Neural crest cell (in vitro differentiated cells): ENCODE measurements at places on chromosomes 12 and 14. TPM values are rescaled to one million over a fixed set of nuclear protein-coding genes. Genes with fewer than 3 reads are reported as not detected.

The PHC1 gene
- 108 and 111 TPM in 2 replicates for total RNA-seq

The PTPN21 gene
- total RNA-seq = 21.9 and 25.3 TPM in 2 replicates

The CELA1 gene
- total RNA-seq = not detected in 2 replicates

The RESF1 gene
- total RNA-seq = 49.2 and 51.5 TPM in 2 replicates

The RTL1 gene
- 0.09 and 0.18 TPM in 2 replicates for total RNA-seq

The KLRC2 gene
- total RNA-seq = not detected in 2 replicates

The KRT77 gene
- not detected in 2 replicates for total RNA-seq

The SERPINA5 gene
- 1.0 and 1.4 TPM in 2 replicates for total RNA-seq

The RNASE2 gene
- not detected in 2 replicates for total RNA-seq

The GZMH gene
- not detected in 2 replicates for total RNA-seq

The GRIP1 gene
- 38.4 and 40.3 TPM in 2 replicates for total RNA-seq

The REP15 gene
- 1.3 and 1.5 TPM in 2 replicates for total RNA-seq

The SLC6A13 gene
- 0.27 and 0.30 TPM in 2 replicates for total RNA-seq

The AQP5 gene
- total RNA-seq = 1.2 and 2.4 TPM in 2 replicates

The CMKLR1 gene
- total RNA-seq = 0.32 and 0.44 TPM in 2 replicates

The ABCC9 gene
- total RNA-seq = 2.8 and 3.0 TPM in 2 replicates

The MFAP5 gene
- total RNA-seq = not detected in 2 replicates

The CLEC4D gene
- not detected in 2 replicates for total RNA-seq

The BATF gene
- total RNA-seq = not detected in 2 replicates

The MGAT4C gene
- under 0.01 and 0.07 TPM in 2 replicates for total RNA-seq

The NFE2 gene
- 0.32 TPM in 1 of 2 replicates, not detected in the other for total RNA-seq

The ST8SIA1 gene
- 62.7 and 64.7 TPM in 2 replicates for total RNA-seq

The TSPAN8 gene
- not detected in 2 replicates for total RNA-seq

The TAS2R8 gene
- not detected in 2 replicates for total RNA-seq

The FOXN4 gene
- 1.3 and 1.7 TPM in 2 replicates for total RNA-seq
